ENCODE measurements at places on chromosomes 6 and 20.
A peak's percentile ranks its signal among the peaks of the same experiment; 100 is the strongest.

DNA sequence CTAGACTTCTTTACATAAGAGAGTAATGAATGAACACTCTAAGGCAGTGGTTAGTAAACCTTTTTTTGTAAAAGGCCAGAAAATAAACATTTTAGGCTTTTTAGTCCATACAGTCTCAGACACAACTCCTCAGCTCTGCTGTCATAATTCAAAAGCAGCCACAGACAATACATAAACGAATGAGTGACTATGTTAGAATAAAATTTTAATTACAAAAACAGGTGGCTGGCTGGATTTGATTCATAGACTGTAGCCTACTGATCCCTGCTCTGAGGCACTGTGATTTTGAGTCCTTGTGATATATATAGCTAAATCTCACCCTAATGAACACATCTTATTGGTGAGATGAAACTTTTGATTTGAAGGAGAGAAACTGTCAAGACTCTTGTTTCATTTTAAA, 155.1 kb downstream of the AIG1 start:
- no peak for DNase-seq

- DNase-seq: no peak
Observed at GRCh38 chr20:52682237-52682636, 289.9 kb upstream of the TSHZ2 start.

DNA sequence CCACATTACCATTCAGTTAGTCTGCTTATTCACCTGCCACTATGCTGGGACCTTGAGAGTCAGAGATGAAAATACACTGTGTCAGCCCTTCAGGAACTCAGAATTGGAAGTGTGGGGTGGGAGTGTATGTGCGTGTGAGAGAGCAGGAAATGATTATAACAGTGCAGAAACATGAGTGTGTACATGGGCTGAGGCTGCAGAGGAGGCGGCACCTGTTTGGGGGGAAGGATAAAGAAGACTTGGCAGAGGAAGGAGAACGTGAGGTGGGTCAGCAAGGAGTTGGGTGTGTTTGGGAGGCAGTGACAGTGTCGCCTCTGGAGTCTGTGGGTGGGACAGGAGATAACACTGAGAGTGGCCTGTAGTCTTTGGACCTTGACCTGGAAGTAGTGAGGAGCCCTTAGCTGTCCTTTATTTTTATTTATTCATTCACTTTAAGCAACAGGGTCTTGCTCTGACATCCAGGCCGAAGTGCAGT, 3.1 kb downstream of the CHMP4B start:
- DNase-seq: no peak

DNA sequence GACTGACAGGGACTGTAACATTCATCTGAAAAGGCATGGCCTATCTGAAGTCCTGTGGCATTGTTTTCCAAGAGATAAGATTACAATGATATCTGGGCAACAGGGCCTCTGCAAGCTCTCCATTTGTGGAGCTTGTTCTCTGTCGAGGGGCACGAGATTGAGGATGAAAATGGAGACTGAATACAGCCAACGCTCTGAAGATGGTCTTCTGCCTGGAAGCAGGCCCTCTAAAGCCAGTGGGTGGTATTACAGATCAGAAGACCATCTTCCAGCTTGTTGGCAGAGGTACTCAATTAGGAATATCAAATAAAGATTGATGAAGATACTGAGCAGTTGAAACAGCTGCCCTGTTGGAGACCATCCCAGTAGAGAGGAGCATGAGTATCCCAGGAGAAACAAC, 288.2 kb downstream of the CENPW start:
- DNase-seq: no peak

DNA sequence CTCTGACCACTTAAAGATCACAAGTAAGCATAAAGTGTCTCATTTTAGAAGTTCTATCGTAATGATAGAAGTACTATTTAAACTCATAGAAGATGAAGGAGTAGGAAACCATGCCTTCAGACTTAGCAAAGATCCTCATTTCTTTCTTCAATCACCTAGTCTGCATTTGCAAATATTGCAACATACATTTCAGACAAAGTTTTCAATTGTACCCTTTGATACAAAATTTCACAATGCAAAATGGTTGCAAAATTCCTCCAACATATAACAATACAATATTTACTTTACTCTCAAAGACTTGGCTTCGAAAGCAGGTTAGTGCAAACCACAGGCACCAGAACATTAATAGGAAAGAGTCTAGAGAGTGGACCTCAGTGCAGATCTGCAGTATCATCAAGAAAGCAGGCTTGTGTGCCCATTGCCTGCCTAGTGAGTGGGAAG, 16.1 kb upstream of the ROS1 start:
- no peak for DNase-seq

- DNase-seq: no peak
Observed at GRCh38 chr6:6474170-6474920, 114.2 kb upstream of the LY86 start.

DNA sequence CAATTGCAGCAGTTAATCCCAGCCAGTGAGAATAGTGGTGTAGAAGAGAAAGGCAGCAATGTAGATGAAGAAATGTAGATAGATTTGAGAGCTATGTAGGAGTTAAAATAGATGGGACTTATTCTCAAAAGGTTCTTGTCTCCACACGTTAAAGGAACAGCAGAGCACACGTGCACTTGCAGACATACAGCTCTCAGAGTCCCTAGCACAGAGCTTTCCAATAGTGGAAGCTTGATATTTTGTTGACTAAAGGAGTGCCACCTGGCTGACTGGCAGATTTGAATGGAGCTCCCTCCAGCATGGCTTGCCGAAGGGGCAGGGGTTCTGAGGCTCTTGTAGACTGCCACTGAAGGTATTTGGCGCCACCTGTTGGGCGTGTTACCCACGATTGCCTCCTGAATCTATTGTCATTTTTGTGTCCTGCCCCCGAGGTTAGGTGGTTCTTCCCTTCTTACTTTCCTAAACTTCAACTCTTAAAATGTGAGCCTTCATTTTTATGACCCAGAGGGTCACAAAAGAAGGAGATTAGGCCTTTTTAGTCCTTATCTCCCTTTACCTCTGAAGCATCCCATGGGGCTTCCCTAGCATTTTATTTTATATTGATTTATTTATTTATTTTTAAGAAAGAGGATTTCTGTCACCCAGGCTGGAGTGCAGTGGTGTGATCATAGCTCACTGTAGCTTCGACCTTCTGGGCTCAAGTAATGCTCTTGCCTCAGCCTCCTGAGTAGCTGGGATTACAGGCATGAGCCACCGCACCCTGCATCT, 16.4 kb downstream of the BRD2 start:
- peak; percentile 64 for DNase-seq

- no peak for DNase-seq
Observed at GRCh38 chr6:21026576-21027273, 492.5 kb downstream of the CDKAL1 start.

DNA sequence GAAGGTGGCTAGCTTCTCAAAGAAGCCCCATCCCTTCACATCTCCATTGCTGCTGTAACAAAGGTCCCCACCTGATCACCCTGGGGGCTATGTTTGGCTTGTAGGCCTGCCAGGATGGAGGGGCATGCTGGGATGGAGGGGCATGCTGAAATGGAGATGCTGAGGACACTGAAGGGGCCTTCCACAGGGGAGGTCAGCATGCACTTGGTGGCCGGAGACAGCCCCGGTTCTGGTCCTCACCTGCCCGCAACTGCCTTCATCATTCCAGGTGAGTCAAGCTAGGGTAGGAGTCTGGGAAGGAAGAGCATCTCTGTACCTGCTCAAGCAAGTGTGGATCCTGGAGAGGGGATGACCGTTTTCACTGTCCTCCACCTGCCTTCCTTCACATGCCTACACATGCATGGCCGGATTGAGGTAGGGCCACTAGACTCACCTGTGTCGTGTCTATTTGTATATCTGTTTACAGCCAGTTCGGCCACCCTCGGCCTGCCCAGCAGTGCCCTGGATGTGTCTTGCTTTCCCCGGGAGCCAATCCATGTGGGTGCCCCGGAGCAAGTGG, 6.0 kb downstream of the L3MBTL1 start:
- DNase-seq: no peak

GRCh38 chr20:56755201-56755600, 126.1 kb downstream of the TFAP2C start:
- no peak for DNase-seq

GRCh38 chr6:146526192-146526591, 17.4 kb upstream of the RAB32 start:
- DNase-seq: no peak

GRCh38 chr6:57342148-57342669, 24.8 kb downstream of the PRIM2 start:
- no peak for DNase-seq

DNA sequence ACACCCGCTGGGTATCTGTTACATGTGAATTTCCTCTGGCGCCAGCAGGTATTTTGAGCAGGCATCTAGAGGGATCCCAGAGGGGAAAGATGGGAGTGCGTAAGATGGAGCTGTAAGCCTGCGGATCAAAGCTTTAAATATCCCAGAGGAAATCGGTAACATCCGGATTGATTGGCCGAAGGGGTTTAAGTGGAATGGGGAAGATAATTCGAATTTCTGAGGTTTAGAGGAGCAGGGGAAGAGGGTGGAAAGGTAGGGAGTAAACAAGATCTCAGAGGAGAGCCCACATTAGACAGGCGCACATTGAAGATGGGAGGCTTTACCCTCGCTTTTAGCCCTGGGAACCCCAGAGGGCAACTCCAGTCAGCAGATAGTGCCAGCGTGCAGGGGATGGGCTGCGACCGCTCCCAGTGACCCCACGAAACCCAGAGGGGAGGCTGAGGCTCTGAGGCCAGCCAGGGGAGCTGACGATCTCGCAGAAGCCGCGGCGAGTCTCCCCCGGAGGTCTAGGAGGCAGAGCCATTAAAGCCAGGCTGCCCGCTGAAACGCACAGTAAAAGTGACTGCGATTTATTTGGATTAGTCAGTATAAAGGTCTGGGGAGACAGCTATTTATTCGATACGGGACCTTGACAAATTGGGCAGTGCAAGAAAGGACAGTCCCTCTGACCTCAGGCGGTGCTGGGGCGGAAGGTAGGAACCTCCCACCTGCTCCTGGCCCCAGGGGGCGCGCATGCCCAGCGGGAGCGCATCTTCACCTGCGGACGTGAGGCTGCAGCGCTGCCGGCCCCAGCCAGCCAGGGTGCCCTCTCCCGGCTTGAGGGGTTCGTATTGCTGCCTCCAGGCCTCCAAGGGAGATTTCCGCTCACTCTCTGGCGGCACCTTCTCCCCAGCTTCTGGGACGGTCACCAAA, 34.3 kb upstream of the TCF21 start:
- DNase-seq: no peak

Measured in HS-27A (cell line).